ENCODE measurements at places on chromosomes 7 and 10.

GRCh38 chr7:99615989-99616358 is 772 bp upstream of the ZSCAN25 start:
- no peak for DNase-seq

- DNase-seq: peak; percentile 81
Observed at GRCh38 chr7:98420966-98421612, 20.2 kb upstream of the BAIAP2L1 start.

DNA sequence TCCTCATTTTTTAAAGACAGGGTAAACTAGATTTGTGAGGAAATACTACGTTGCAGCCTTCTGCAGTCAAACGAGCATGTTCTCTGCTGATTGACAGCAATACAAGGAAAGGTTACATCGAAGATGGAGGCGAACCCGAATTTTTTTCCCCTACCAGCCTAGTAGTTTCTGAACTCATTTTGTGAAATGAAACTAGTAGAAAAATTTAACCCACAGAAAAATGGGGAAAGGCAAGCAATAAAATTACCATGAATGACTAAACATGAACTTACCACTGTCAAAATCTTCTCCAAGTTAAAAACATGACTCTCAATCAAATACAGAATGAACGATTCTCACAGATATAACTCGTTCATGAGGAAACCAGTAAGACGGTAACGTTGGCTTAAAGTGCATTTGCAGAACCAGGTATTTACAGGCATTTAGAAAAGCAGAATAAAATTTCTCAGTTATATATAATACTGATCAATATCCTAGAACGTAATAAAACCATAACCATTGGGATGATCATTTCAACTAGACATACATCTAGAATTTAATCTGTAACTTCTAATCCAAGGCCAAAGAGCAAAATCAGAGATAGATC is 73.9 kb downstream of the CELF2 start:
- no peak for DNase-seq

DNA sequence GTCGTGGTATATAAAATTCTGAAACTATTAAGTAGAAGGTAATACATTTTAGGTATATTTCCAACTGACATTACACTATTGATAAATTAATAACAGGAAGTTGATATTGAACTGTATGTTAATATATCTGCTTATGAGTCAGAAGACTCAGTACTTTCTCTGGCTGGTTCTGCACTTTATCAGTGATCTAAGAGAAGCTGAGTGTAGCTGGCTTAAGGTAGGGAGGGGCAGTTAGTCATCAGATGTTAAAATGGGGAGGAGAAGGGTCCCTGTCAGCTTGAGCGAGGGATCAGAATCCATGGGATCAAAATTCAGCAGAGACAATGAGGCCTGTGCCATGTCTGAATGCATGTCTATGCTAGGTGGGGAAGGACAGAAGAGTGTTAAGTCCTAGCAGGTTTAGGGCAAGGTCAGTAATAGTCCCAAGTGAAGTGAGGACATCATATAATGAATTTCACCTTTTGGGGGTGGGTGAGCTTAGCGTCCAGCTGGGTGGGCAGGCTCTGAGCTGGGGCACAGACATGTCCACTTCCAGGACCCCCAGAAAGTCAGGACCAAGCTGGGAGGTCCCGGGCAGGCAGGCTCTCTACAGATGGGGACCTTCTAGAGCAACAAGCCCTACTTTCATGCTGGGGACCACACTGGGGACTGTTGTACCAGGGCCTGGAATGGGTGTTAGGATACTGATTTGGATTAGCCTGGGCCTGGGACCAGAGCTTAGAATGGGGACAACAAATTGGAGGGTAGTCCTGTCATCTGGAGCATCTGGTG is 82.9 kb downstream of the WDFY4 start:
- DNase-seq: no peak

GRCh38 chr7:105691680-105692564 is 110.6 kb upstream of the EFCAB10 start:
- no peak for DNase-seq
